ENCODE measurements at places on chromosomes 16 and 17.
A peak's percentile ranks its signal among the peaks of the same experiment; 100 is the strongest.

GRCh38 chr17:55770196-55770870, 19.5 kb downstream of the PCTP start:
- no peak for DNase-seq

DNA sequence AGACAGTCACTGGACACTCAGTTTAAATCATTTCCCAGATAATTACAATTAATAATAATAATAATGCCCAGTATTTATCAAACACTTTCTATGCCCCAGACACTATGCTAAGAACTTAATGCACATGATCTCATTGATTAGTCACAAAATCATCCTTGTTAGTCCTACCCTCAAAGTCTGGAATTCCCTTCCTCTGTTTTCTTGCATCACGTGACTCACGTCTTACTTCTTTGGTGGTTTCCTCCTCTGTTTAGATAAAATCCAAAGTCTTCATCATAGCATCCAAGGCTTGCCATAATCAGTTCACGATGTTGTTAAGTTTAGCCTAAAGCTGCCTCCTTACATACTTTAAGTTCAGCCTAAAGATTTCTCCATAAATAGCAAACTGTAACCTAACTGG, 471.9 kb downstream of the PMP22 start:
- no peak for DNase-seq

- DNase-seq, result no peak
Observed at GRCh38 chr16:67931712-67932461, at the start of gene CTRL. TSS of gene CTRL (minus strand) at chr16:67931862. CDS start at chr16:67931852, 10 bp downstream.

- no peak for DNase-seq
Observed at GRCh38 chr17:8889458-8890210, 22.2 kb upstream of the PIK3R6 start.

- DNase-seq, result no peak
Observed at GRCh38 chr16:31489616-31490584, 7.0 kb downstream of the SLC5A2 start.

DNA sequence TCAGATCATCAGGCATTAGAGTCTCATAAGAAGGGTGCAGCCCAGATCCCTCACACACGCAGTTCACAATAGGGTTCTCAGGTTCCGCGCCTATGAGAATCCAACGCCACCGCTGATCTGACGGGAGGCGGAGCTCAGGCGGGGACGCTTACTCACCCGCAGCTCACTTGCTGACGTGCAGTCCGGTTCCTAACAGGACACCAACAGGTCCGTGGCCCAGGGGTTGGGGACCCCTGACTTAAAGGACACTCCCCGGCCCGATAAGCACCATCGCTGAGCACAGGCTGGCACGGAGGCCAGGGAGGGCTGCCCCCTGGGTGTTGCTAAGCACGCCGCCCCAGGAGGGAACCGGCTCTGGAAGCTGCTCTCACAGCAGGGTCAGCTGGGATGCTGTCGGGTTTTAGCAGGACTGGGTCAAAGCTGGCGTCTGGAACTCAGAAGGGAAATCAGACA, 30.1 kb upstream of the BAHCC1 start:
- peak; percentile 41 for DNase-seq

All from head of caudate nucleus (tissue), 42 donors.